Left renal cortex interstitium (tissue), 4 donors: ENCODE measurements at places on chromosomes 4 and X. TPM values are rescaled to one million over a fixed set of nuclear protein-coding genes. Genes with fewer than 3 reads are reported as not detected.

Gene RPL34
- 2,321 TPM for polyA plus RNA-seq

Gene ZNF711
- polyA plus RNA-seq: 61.7 TPM

Gene CFI
- polyA plus RNA-seq: 77.4 TPM

- DNase-seq: no peak
Observed at GRCh38 chr4:94454405-94454804, 2.7 kb downstream of the PDLIM5 start.

Gene ZNF182
- 8.7 TPM for polyA plus RNA-seq

GRCh38 chr4:101306764-101307615 lies 40.3 kb downstream of the PPP3CA start:
- DNase-seq: no peak

Gene PPEF2
- 0.25 TPM for polyA plus RNA-seq

DNA sequence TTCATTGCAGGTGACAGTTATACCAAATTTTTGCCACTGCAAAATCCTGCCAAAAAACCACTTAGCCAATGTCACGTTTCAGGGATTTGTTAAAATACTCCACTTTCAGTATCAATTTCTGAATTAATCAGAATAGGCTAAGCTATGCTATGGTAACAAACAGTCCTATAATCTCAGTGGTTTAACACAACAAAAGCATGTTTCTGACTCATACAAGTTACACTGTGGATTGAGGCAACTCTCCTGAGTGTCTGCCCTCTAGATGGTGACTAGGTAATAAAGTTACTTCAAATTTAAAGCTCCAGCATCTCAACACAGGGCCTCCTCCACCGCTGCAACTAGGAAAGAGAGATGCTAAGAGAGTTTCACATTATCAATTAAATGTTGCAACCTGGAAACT lies 23.0 kb upstream of the RADX start:
- no peak for DNase-seq

- no peak for DNase-seq
Observed at GRCh38 chr4:3197366-3198105, 51.4 kb upstream of the MSANTD1 start.

DNA sequence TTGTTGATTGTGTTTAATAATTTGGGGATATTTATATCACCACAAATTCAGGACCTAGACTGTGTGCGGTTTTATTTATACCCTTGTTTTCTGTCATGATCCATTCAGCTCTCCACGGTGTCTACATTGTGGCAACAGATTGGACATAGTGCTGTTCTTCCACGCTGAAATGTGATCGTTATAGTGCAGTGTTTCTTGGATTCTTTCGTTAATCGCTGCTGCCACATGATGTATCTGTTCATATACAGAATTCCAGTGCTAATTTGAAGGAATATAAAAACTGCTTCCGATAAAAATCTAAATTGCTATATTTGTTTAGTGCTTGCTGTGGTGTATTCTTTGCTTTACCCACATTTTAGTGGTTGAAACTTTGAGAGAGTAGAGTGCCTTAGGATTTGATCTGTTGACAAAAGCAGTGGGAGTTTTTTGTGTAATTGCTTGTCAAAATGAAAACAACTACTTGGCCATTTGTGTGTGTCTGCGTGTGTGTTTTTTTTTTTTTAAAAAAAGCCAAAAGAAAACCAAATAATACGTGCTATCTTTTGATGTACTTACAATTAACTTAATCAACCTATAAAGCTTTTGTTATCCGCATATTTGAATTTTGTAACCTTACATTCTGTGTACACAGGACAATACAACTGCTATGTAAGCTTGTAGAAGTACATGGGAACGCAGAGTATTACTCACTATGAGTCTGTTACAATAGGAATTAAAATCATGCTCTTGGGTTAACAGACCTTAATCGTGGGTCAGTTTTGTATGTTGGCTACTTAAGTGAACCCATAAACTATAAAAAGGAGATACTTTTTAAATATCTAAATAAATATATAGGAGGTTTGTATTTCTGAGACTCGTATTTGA lies 353.3 kb downstream of the ARHGAP24 start:
- DNase-seq: no peak

DNA sequence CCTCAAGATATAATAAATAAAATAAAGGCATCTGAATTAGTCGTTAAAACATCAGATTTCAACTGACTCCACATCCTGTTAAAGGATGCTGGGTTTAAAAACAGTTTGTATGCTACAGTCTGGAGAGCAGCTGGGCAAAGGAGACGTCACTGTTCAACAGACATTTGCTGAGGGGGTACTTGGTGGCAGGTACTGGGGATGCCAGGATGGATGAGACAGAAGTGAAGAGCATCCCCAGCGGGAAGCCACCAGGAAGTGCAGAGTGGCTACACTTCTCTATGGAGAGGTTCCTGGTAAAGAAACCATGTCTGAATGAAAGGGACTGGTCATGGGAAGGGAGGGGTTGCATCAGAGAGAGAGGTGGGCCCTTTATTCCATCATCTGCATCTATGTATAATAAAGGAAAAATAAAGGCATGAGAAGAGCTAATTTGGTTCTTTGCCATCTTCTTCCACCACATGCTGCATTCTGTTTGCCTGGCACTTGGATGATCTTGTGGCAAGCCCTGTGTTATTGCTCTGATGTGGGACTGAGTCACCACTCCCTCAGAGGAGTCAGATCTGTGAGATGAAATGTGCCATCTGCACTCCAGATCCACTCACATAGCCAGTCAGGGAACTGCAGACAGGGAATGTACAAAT lies 145.0 kb downstream of the SOWAHB start:
- no peak for DNase-seq

Gene FRMPD3
- 0.57 TPM for polyA plus RNA-seq

DNA sequence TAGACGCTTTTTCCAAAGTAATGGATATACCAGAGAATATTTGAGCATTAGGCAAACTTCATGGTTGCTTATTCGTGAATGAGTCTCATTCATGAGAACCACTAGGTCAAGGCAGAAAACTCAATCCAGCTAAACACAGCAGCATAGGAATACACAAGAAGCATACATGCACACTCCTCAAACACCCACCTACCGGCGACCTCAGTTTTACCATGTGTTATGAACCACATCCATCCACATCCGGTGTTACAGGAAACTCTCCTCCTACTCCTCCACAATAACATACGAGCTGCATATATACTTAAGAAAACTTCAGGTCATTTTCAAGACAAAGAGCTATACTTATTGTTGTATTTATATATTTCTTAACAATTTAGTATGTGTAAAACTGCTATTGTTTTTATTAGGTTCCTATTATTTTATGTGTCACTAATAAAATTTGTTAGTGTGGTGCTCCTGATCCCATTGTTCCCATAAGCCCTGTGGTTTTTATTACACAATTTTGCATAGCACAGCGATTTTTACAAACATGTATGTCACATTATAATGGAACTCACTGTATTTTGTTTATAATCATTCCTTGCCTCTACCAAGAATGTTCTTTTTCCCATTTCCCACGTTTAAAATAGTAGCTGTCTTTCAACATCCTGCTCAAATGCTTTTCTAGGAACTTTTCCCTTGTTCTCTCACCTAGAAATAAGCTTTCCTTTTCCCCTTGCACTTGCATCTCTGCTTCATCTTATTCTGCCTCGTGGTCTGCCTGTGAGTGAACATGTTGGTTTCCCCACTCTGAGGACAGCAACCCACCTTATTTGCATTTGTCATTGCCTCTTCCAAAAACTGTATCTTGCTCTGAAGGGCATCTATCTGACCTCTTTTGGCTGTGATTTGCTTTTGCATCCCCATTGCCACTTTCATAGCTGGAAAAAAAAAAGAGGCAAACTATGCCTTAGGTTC lies 48.3 kb downstream of the STBD1 start:
- no peak for DNase-seq

Gene COX7B2
- not detected for polyA plus RNA-seq

DNA sequence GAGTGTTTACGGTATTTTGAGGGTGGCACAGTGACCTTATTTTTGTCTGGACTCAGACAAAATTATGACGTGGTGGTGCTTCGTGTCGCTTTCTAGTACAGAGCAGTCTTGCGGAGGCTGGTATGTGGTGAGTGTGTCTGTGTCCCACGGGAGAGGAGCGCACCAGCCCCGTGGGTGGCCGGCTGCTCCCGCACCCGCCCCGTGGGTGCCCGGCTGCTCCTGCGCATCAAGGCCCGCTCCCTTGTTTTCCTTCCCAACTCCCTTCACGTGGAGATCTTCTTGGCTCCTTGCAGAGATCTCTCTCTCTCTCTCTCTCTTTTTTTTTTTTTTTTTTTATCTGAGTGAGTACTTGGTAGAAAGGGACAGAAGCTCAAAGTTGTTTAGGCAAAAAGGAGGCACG lies 12.2 kb upstream of the FAM149A start:
- no peak for DNase-seq

DNA sequence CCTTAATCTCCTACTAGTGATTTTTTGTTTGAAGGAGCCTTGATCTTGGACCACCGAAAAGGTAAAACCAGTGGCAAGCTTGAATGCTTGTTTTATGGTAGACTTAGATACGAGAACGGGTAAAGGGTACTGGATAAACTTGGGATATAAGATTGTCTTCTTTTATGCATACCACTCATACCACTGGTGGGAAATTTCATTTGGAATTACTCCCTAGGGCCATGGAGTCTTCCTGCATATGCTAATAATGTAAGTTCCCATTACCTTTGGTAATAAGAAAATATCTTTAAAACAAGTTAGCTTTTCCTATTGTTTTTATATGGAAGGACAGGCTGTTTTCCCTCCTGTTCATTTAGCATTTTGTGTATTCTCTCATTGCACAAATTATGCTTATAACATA lies 11.7 kb downstream of the SMARCAD1 start:
- DNase-seq: no peak

Gene CFAP299
- polyA plus RNA-seq: 0.76 TPM

GRCh38 chrX:22056235-22056634 lies 24.1 kb downstream of the PHEX start:
- no peak for DNase-seq

- no peak for DNase-seq
Observed at GRCh38 chrX:145524931-145525330, 277.6 kb downstream of the SPANXN1 start.

- DNase-seq: no peak
Observed at GRCh38 chrX:113804291-113804690, 779.6 kb upstream of the HTR2C start.
